NCI-H2081 (cell line): ENCODE measurements at places on chromosomes 2 and 18.

- DNase-seq, result no peak
Observed at GRCh38 chr18:27780061-27780745, 396.7 kb downstream of the CDH2 start.

- DNase-seq, result no peak
Observed at GRCh38 chr2:29375843-29376242, 260.6 kb downstream of the CLIP4 start.

- DNase-seq, result no peak
Observed at GRCh38 chr2:11166476-11166875, 11.2 kb downstream of the SLC66A3 start.

- no peak for DNase-seq
Observed at GRCh38 chr2:15561574-15562344, 625 bp upstream of the NBAS start.

DNA sequence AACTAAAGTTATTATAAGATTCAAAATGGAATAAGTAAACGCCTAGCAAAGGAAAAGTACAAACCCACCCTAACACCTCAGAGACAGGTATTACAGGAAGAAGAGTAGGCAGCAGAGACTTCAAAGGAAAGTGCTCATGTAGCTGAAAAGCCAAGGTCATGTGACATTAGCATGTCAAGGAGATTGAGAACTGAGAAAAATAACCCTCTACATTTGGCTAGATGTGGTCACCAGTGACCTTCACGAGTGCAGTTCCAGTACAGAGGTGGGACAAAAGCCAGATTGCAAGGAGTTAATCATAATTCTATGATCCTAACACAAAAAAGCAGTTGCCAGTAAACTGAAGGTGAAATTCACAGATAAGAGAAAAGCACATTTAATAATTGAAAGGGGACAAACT is 252.7 kb downstream of the ZEB2 start:
- DNase-seq, result no peak

- no peak for DNase-seq
Observed at GRCh38 chr2:197486175-197486574, 13.5 kb downstream of the HSPD1 start.

- no peak for DNase-seq
Observed at GRCh38 chr2:241254904-241255351, 60.5 kb downstream of the HDLBP start.

GRCh38 chr18:73950116-73950700 is 197.4 kb downstream of the FBXO15 start:
- DNase-seq, result no peak

- no peak for DNase-seq
Observed at GRCh38 chr18:23281626-23282436, 146.5 kb downstream of the CABLES1 start.

DNA sequence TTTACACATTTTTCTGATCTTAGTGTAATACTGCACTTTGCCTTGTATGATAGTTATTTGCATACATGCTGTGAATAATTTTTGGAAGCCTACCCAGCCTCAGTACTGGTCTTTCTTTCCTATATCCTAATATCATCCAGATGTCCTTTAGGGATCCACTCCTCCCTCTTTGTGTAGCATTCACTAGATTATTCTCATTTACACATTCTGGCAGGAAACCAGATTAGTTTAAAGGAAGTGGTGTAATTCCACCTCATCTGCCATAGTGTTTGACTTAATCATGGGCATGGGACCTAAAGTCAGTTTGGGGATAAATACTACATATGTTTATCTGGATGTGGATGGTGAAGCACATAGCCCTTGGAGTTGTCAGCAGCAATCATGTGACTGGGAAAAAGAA is 444.9 kb upstream of the MAP2 start:
- no peak for DNase-seq

- peak; percentile 90 for DNase-seq
Observed at GRCh38 chr2:165067643-165068486, 112.5 kb upstream of the SLC38A11 start.

- no peak for DNase-seq
Observed at GRCh38 chr18:10564975-10565773, 39.3 kb downstream of the NAPG start.

- no peak for DNase-seq
Observed at GRCh38 chr2:88897715-88898114, 206.2 kb downstream of the RPIA start.

DNA sequence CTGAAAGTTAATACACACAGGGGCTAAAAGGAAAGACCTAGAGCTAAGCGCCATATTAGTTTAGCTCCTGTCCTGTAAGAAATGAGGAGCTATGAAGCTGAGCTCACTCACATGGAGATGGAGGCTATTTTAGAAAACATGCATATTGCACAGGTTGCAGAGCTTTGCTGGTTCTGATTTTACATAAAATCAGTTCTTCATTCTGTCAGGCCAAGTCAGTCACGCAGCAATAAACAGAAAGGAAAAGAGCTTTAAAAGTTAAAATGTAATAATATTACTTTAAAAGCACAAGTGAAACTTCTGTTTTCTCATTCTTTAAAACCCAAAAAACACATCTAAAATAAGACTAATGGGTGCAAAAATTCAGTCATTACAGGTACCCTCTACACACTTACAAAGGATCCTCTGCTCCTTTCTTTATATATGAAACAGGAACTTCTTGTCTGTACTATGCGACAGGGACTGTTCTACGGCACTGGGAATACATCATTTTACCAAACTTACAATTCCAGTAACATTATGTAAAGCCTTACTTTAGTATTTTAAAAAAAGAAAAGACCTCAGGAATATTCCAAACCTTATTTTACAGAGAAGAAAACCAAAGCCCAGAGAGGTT is 113.8 kb downstream of the THADA start:
- no peak for DNase-seq

DNA sequence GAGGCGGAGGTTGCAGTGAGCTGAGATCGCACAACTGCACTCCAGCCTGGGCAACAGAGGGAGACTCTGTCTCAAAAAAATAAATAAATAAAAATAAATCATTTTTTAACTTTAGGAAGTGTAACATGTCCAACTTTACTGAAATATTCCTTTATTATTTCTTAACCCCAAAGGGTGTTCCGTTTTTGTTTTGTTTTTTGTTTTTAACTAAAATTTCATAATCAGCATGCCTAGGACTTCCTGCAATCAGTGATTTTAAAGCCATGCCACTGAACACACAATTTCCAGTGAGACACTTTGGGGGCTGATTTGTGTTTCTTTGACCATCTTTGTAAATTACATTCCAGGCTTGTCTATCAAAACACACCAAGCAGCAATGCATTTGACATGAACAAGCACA is 7.1 kb downstream of the CATIP start:
- no peak for DNase-seq

- DNase-seq, result no peak
Observed at GRCh38 chr2:224970311-224970710, 72.0 kb downstream of the DOCK10 start.

DNA sequence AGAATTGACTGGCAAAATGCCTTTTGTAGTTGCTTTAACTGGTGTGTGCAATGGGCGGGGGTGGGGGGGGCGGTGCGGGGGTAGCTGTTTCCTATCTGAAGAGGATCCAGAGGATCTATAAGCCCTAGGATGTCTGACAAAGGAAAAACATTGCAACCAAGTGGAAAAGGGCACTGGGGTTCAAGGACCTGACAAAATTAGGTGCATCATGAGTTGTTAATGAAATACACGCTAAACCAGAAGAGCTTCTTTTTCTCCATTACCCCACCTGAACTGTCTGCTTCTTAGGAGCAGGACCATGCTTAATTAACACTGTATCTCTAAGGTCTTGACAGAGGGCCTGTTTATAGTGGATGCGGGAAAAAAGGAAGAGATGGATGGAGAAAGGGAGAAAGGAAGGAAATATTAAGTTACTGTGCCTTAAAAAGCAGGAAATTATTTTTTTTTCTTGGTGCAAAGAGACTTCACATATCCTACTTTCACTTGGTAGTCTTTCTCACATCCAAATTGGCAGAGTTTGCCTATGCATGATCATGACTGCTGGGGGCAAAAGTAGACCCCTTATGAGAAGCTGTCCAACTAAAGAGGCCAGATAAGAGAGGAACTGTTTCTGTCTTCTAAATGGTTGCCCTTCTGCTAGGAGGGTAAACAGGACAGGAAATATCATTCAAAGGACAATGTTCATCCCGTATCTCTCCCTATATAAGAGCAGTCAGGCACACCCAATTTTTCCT is 4.6 kb downstream of the RND3 start:
- no peak for DNase-seq

GRCh38 chr2:47037678-47038077 is 117.4 kb downstream of the STPG4 start:
- DNase-seq, result no peak

GRCh38 chr2:22290909-22291473 is 1094.0 kb upstream of the KLHL29 start:
- no peak for DNase-seq
